ENCODE measurements at places on chromosomes 16 and 17.

DNA sequence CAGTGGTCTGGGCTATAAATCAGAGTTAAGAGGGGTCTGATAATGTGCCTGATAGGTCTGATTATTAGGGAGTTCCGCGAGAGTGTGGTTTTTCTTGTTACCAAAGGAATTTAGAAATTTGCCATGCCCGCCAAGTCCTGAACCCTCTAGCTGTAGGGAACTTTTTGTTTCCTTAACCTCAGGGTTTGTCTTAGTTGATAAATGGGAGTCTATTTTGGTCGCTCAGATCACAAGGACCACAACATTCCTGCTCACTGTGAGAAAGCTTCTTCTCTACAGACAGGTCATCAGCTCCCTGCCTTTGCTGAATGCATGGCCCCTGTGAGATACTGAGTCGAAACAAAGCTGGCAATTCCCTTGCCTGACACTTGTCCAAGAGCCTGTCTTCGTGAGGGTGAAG lies 497.8 kb downstream of the HS3ST4 start:
- no peak for DNase-seq

- DNase-seq: no peak
These were observed 1.4 kb downstream of the RANBP10 start for GRCh38 chr16:67804853-67805542.

GRCh38 chr17:19238167-19238505 lies 970 bp downstream of the EPN2 start:
- peak; percentile 59 for DNase-seq

DNA sequence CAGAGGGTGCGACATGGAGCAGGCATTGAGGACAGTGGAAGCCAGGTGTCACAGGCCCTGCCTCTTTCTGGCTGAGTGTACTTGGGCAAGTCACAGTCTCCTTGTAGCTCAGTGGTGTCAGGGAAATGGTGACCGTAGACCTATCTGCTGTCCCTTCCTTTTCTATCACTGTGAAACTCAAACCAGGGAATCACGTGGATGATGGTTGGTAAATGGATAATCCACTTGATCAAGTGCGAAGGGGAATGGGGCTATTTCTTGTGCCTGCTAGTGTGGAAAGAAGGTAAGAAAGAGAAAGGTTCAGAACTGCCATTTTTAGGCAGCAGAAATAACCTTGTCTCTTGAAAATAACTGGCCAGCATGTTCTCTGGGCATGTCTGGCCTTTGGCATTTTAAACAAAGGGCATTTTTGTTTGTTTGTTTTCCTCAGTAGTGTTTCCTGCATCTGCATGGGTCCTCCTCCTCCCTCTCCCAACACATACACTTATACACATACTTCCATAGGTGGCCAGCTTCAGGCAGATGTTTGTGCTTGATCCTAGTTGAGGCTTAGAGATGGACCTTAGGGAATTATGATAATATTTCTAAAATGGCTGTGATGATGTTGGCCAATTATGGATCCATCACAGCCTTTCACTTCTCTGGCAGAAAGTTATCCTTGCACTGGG lies 7.1 kb downstream of the TBX4 start:
- no peak for DNase-seq

- DNase-seq: no peak
These were observed 287.3 kb upstream of the FOXF1 start for GRCh38 chr16:86222965-86223551.

DNA sequence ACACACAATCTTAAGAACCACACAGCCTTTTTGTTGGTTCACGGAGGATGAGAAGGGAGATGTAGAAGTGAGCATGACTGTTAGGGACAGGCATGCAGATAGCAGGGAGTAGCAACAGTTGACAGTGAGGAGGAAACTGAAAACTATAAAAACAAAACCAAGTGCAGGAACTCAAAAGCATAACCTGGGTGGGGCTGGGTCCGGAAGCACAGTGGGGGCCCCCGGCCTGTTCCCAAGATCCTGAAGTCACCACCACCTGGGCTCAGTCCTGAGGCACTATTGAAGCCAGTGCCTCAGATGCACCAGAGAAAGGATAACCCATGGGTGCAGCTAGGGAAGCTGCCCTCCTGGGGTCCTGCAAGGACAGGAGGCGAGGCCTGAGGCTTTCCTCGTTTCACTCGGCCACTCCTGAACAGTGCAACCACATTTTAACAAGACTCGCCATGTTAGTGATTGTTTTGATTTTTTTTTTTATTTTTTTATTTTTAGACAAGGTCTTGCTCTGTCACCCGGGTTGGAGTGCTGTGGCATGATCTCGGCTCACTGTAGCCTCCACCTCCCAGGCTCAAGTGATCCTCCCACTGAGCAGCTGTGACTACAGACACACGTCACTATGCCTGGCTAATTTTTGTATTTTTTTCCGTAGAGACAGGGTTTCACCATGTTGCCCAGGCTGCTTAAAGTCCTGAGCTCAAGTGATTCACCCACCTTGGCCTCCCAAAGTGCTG lies 27.7 kb upstream of the CBX4 start:
- DNase-seq: no peak

Data from left colon (tissue), 2 donors.